ENCODE measurements at places on chromosomes 12 and 14.

- DNase-seq: no peak
These were observed 100.0 kb upstream of the ARHGAP5 start for GRCh38 chr14:31977001-31977556.

- peak; percentile 75 for DNase-seq
These were observed 28.8 kb downstream of the SPRING1 start for GRCh38 chr12:116708826-116709756.

- no peak for DNase-seq
These were observed 28.7 kb downstream of the RAP1B start for GRCh38 chr12:68639396-68639767.

GRCh38 chr12:117105902-117106301 lies 6.7 kb upstream of the TESC start:
- no peak for DNase-seq

- DNase-seq: no peak
These were observed 21.0 kb upstream of the HMGA2 start for GRCh38 chr12:65803251-65803650.

DNA sequence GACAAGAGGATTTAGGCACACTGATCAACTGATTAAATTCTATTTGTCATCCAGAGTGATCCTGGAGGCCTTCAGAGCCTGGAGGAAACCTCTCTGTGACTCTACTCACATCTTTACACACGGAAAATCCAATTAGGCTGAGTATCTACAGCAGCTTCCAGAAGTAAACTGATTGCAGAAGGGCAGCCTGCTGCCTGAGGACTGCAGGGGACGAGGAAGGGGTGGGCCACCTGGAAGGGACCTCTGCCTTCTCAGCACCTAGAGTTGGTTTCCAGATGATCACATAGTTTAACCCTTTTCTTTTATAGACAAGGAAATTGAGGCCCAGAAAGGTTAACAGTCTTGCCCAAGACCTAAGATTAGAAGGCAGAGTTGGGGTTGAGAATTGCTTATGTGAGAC lies 206.1 kb downstream of the DAD1 start:
- DNase-seq: no peak

- no peak for DNase-seq
These were observed 630.4 kb downstream of the DIO2 start for GRCh38 chr14:79580906-79581305.

DNA sequence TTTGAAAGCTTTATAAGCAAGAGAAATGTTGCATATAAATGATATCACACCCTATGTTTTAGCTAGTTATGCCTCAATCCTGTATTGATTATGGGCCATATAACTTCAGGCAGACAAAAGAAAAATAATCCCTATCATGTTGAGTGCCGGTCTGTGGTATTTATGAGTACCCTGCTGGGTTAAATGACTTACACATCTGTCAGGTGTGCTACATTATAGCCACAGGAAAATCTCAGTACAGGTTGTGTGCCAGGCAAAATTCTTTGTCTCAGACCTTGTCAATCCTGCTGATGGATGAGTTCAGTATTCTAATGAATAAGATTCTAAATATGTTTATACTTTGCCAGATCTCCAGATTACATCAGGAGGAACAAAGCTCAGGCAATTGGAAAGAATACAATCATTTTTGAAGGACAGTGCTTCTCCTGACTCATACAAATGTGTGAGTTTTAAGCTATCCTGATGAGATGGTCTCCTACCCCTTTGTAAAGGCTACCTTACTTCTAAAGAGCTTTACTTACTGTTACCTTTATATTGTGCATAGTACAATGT lies 109.8 kb upstream of the FOXG1 start:
- DNase-seq: peak; percentile 86

DNA sequence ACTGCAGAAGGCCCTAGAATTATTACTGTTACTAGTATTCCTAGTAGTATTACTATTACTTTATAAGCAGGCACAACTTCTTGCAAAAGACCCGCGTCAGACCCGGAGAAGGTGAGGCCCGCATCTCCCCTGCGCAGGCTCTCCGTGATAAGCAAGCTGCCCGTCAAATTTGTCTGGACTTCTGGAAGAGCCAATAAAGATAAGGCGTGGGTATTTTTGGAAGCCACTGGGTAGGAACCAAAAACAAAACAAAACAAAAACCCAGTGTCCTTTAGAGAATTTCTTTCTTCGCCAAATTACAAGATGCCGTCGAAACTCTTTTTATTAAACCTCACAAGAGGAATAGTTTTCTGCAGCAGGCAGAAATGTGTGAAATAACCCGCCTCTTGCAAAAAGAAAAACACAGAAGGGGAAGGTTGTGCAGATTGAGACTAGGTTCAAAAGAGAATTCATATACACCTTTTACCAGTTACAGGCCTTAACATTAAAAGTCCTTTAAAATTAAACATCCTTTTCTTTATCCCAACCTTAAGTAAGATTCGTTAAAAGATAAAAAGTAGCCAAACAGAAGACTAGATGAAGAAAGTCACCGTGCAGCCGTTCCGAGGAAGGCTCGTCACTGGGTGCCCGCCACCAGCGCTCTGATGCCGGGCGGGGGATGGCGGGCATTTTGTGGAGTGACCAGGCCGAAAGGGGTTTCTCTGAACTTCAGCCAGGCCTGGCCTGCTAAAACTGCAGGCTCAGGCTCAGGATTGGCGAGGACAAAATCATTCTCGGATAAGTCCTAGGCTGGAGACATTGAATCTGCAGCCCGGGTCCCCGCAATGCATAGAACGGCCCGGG lies 1.6 kb downstream of the TBX5 start:
- DNase-seq: no peak

DNA sequence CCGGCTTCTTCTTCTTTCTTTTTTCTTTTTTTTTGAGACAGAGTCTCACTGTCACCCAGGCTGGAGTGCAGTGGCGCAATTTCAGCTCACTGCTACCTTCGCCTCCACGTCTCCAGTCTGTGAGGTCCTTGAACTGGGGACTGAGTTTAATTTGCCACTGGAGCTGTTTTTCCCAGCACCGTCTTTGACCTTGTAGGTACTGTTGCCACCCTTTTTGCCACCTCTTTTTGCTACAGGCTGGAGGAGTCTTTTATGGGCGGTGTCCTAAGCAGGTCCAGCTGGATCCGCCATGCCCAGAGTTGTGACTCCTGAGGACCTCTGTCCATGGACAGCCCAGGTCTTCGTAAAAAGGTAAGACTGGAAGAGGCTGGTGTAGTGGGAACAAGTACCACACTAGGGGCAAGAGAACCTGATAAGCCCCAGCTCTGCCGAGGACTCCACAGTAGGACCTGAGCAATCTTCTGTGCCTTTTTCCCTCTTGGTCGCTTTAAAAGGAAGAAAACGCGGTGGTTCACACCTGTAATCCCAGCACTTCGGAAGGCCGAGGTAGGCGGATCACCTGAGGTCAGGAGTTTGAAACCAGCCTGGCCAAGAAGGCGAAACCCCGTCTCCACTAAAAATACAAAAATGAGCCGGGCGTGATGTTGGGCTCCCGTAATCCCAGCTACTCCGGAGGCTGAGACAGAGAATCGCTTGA lies 946 bp downstream of the RNU4-2 start:
- no peak for DNase-seq

DNA sequence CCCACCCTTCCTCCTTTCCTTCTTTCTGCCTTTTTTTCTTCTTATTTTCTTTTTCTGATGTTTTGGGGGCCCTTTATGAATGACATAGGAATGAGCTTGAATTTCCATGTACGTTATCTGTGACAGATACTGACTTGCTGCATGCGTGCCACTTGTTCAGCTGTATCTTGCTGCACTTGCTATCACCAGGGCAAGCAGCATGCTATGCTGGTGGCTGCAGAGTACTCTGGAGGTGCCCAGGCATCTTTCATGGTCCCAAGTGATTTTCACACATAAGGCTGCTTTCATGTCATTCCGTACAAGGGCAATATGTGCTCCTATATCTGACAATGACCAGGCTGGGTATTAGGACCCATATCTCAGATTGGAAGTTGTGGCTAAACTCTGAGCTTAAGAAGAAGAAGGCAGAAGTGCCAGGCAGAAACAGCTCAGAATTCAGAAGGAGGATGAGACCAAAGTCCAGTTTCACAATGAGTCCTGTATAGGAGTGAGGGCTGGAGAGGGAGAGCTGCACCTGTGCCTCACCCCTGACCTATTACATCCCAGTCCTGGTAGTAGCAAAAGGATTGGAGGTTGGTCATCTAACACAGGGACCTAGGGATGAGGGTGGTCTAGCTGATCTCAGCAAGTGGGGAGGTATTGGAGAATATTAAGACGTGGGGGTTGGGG lies 299.0 kb upstream of the DDHD1 start:
- DNase-seq: no peak

GRCh38 chr12:132529906-132530305 lies 40.0 kb downstream of the FBRSL1 start:
- no peak for DNase-seq

DNA sequence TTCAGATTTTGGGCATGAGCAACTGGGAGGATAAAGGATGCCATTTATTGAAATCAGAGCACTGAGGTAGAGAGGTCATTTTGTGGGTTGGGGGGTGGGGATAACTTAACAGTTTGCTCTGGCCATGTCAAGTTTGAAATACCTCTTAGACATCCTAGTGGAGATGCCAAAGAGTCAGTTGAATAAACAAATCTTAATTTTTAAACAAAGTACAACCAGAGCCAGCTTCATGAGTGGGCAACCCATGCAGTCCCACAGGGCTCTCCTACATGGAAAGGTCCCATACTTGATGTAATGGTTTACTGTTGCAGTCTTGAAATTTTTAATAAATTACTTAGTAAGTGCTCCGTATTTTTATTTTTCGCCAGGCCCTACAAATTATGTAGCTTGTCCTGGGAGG lies 81.2 kb downstream of the ANO4 start:
- DNase-seq: no peak

DNA sequence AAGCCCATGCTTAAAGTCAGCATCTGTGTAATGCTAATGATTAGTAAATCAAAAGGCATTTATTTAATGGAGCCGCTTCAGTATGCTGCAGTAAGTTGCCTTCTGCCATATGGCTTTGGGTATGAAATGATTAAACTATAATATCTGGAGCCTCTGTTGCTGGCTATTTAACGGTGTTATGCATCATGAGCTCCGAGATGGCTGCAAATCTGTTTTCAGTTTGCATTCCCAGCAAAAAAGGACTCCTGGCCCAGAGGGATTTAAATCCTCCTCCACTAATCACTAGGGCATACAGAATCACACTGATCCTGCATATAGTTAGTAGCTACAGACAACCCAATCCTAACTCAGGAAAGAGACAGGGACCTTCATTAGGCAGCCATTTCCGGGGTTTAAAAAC lies 171.5 kb upstream of the EEA1 start:
- no peak for DNase-seq

GRCh38 chr14:68199554-68200151 lies 380.1 kb downstream of the RAD51B start:
- no peak for DNase-seq

- no peak for DNase-seq
These were observed 23.9 kb downstream of the GPR68 start for GRCh38 chr14:91220581-91221000.

DNA sequence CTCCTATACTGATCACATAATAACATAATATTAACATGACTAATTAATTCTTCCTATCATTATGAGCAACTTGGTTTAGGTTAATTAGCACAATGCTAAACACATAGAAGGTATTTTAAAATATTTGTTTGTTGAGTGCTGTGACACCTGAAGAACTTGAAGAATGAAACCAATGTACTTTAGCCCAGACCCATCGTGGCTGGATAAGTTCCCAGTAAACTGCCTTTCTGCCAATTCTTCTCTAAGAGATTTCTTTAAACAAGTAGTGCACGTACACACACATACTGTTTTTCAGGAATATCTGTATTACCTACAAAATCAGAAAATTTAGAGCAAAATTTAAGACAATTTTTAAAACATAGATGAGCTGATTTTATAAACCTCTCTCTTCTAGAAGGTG lies 207.4 kb upstream of the SSTR1 start:
- no peak for DNase-seq

- DNase-seq: no peak
These were observed 182.8 kb downstream of the ADGRD1 start for GRCh38 chr12:131136539-131136872.

- DNase-seq: peak; percentile 90
These were observed 115.9 kb downstream of the NTN4 start for GRCh38 chr12:95674631-95675030.

DNA sequence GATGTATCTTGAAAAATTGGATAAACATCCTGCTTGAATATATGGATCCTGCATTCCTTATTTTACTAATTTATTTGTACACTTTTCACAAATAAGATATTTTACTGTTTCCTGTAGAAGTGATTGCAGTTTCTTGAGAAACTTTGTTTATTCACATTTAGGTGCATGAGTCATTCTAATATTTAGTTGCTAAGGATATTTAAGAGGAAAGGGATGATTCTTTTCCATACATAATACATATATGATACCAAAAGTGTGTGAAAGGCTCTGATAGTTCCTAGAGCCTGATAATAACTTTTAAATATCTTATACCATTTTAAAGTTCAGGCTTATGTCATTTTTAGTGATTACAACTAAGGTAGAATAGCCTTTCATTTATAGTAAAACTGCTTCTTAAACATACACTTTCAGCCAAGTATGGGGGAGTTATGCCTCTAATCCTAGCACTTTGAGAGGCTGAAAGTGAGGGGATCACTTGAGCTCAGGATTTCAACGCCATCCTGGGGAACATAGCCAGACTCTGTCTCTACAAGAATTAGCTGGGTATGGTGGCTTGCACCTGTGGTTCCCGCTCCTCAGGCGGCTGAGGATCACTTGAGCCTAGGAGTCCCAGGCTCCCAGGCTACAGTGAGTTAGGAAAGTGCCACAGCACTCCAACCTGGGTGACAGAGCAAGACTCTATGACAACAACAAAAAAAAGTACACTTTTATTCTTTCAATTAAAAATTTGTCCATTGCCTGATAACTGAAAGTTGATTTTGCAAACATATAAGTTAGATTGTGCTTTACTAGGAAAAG lies 262.6 kb upstream of the LRIG3 start:
- DNase-seq: no peak

GRCh38 chr14:75489480-75489837 lies 32.8 kb upstream of the BATF start:
- DNase-seq: no peak

- DNase-seq: no peak
These were observed 12.9 kb upstream of the RNASE10 start for GRCh38 chr14:20492486-20492885.

DNA sequence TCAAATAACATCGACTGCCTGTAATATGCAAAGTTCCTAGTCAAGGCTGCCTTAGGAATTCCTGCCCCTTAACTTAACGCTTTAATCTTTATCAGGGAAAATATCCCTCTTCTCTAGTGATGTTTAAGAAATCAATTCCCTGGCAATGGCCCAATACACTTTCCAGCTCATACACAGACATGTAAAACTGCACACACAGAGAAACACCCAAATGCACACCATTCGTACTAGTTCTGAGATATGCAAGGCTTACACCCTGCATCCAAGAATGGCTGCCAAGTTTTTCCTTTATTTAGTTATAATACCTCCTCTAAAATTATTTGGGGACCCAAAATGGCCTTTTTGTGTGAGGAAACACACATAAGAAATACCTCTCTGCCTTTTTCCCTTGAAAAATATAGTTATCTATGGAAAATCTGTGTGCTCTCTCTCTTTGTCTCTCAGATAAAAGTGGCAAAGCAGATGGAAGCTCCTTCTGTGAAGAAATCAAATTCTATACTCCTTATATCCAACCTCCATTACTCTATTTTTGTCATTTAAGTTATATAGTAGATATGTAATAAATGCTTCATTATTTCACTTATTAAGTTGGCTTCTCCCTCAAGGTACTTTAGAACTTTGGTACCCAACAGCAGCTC lies 120.0 kb upstream of the MDM1 start:
- no peak for DNase-seq

GRCh38 chr12:69464428-69464827 lies 5.8 kb upstream of the FRS2 start:
- no peak for DNase-seq

GRCh38 chr14:57122129-57122528 lies 146.6 kb downstream of the EXOC5 start:
- DNase-seq: peak; percentile 16

GRCh38 chr14:66483322-66483721 lies 2.8 kb upstream of the CCDC196 start:
- no peak for DNase-seq
